Chondrocyte (in vitro differentiated cells): ENCODE measurements at places on chromosomes 6 and 20. TPM values are rescaled to one million over a fixed set of nuclear protein-coding genes. Genes with fewer than 3 reads are reported as not detected.
A peak's percentile ranks its signal among the peaks of the same experiment; 100 is the strongest.

The EPPIN gene
- total RNA-seq = not detected in 3 replicates

DNA sequence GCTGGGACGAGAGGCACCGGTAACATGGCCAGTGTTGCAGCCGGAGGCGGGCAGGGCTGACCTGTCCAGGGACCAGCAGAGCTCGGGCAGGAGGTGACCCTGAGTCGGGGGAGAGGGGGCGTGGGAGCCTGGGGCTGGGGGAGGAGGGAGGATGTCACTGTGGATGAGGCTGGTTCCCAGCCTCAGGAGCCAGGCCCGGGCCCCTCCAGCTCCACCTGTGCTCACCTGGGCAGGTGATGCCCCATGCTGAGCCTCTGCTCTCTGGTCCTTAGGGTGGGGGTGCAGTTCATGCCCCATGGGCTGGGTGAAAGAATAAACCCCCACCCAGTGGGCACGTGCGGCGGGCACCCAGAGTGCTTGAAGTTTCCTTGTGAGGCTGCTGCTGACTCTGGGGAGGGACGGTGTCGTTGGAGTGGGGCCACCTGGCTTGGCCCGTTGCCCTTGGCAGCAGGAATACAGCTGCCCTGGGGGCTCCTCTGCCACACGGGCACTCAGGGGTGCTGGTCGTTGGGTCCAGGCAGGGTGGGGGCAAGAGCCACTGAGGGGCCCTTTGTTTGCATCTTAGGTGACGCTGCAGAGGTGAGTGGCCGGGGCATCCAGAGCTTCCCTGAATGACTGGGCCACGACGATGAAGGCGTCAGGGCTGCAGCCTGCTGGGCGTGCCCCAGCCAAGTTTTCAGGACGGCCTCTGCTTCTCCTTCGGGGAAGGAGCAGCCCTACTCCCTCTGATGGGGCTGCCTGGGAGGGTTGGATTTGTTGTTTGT lies 24.7 kb upstream of the BHLHE23 start:
- H3K4me3 ChIP-seq = no peak overlapping the region
- H3K4me1 ChIP-seq = no peaks in the 10 kb centered on the region
- peaks cover 41% of the 10 kb centered on the region for H3K27me3 ChIP-seq
- no peaks in the 10 kb centered on the region for H3K36me3 ChIP-seq

DNA sequence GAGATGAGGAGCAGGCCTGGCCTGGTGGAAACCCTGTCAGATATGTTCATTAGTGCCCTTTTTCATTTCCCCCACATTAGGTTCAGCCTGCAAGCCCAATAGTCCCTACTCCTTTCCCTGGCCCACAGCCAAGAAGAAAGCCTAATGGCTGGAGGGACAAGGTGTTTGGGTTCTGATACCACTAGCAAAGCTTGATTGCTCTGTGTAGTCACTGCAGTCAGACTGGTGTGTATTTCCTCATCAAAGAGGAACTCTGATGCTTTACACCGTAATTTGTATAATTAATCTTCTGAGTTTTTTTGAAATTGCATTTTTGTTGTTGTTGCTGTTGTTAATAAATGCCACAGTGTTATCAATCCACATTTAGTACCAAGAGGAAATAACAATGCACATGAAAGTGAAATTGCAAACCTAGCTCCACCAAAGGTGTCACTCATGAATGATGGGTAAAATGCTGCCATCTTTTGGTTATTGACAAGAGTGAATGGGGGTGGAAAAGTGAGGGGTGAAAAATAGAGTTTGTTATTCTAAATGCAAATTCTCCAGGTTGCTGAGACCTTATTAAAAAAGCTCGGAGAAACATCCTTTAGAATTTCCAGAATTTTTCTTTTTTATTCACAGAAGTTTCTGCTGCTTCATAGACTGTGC lies 320.2 kb upstream of the POU3F2 start:
- no peaks in the 10 kb centered on the region for H3K36me3 ChIP-seq
- H3K27ac ChIP-seq = no peak overlapping the region
- H3K27me3 ChIP-seq = no peaks in the 10 kb centered on the region
- DNase-seq = no peak

GRCh38 chr6:119334535-119335264 lies 14.9 kb downstream of the MAN1A1 start:
- H3K27ac ChIP-seq = no peak overlapping the region
- H3K27me3 ChIP-seq = peaks cover 3% of the 10 kb centered on the region
- no peaks in the 10 kb centered on the region for H3K36me3 ChIP-seq
- peaks cover 4% of the 10 kb centered on the region for H3K4me1 ChIP-seq

The SLC35D3 gene
- not detected in 3 replicates for total RNA-seq

- no peak overlapping the region for H3K4me3 ChIP-seq
- no peaks in the 10 kb centered on the region for H3K27me3 ChIP-seq
- H3K4me1 ChIP-seq = peaks cover 11% of the 10 kb centered on the region
- no peak for DNase-seq
Observed at GRCh38 chr6:72959821-72960220, 265.5 kb downstream of the KHDC1L start.

GRCh38 chr6:83333500-83333899 lies 97.4 kb downstream of the ME1 start:
- no peak overlapping the region for H3K4me3 ChIP-seq
- peaks cover 23% of the 10 kb centered on the region for H3K4me1 ChIP-seq
- no peak for DNase-seq
- H3K27me3 ChIP-seq = no peaks in the 10 kb centered on the region
- peak overlapping the region; percentile 18 for H3K27ac ChIP-seq

DNA sequence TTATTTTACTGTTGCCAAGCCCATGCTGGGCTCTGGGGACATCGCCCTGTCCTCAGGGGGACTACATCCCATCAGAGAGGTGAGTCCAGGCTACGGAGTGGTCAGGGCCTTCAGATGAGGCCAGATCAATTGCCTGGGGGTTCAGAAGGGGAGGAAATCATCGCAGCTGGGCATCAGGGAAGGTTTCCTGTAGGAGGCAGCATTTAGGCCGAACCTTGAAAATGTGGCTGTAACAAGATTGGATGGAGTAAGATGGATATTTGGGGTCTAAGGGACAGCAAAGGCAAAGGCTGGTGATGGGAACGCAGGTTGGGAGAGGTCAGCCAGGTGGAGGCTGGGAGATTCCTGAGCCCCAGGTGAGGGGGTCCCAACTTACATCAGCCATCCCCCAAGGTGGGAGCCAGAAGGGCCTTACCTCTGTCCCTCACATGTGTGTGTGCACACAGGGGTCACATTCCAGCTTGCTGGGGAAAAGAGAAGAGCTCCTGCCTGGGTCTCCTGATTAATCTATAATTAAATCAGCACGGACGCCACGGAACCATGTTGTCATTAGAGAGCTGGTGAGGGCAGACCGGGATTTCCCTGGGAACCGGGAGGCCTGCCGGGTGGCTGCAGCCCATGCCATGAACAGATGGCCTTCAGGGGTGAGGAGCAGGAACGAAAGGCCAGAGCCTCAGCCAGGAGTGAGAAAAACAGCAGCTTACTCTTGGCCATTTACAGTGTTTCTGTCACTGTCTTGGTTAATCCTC lies 30.5 kb upstream of the DLGAP4 start:
- no peaks in the 10 kb centered on the region for H3K4me1 ChIP-seq
- no peak overlapping the region for H3K27ac ChIP-seq
- H3K4me3 ChIP-seq = no peak overlapping the region
- peaks cover 29% of the 10 kb centered on the region for H3K27me3 ChIP-seq

DNA sequence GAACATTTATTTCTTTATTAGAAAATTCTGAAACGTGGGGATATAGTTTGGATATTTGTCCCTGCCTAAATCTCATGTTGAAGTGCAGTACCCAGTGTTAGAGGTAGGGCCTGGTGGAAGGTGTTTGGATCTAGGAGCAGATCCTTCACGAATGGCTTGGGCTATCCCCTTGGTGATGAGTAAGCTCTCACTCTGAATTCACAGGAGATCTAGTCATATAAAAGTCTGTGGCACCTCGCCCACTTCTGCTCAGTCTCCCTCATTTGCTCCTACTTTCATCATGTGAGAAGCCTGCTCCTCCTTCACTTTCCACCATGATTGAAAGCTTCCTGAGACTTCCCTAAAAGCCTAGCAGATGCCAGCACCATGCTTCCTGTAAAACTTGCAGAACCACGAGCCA lies 96.8 kb upstream of the GJE1 start:
- no peaks in the 10 kb centered on the region for H3K36me3 ChIP-seq
- no peak for DNase-seq
- H3K27me3 ChIP-seq = no peaks in the 10 kb centered on the region
- no peak overlapping the region for H3K27ac ChIP-seq

The MOG gene
- 0.82 TPM in 1 of 3 replicates, not detected in the others for total RNA-seq

DNA sequence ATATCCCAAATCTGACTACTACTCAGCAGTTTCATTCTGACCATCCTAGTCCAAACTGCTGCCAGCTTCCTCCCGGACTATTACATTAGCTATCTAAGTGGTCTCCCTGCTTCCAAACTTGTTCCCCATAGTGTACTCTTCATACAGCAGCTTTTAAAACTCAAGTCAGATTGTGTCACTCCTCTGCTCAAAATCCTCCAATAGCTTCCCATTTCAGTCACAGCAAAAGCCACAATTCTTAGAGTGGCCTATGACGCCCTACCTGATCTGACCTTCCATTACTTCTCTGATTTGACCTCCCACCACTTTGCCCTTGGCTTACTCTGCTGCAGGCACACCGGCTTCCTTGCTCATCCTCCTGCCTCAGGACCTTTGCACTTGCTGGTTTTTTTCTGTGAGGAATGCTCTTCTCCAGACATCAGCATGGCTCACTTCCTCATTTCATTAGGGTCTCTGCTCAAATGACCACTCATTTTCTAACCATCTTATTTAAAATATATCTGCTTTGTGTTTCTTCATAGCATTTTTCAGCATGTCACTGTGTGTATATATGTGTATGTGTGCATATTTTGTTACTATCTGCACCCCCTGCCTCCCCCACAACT lies 111.1 kb upstream of the DTNBP1 start:
- H3K27me3 ChIP-seq = no peaks in the 10 kb centered on the region
- H3K27ac ChIP-seq = no peak overlapping the region
- DNase-seq = no peak
- H3K36me3 ChIP-seq = no peaks in the 10 kb centered on the region
- H3K4me1 ChIP-seq = peaks cover 22% of the 10 kb centered on the region

DNA sequence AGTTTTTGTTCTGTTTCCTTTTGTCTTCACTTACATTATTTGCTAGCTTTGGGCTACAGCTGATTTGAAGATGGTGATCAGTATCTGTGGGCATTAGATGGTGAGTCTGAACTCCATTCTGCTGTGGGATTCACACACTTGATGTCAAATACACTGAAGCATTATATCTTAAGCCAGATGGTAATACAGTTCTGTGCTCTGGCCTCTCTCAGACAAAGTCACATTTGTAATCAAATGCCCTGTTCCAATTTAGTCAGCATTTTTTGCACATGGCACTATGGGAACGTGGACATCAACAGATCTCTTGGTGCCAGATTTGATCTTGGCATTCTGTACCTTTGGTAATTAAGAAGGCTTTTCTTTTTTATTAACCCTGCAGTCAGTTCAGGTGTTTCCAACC lies 56.0 kb downstream of the SASH1 start:
- H3K4me3 ChIP-seq = no peak overlapping the region
- H3K4me1 ChIP-seq = peaks cover 28% of the 10 kb centered on the region
- peaks cover 10% of the 10 kb centered on the region for H3K36me3 ChIP-seq
- H3K27me3 ChIP-seq = no peaks in the 10 kb centered on the region

DNA sequence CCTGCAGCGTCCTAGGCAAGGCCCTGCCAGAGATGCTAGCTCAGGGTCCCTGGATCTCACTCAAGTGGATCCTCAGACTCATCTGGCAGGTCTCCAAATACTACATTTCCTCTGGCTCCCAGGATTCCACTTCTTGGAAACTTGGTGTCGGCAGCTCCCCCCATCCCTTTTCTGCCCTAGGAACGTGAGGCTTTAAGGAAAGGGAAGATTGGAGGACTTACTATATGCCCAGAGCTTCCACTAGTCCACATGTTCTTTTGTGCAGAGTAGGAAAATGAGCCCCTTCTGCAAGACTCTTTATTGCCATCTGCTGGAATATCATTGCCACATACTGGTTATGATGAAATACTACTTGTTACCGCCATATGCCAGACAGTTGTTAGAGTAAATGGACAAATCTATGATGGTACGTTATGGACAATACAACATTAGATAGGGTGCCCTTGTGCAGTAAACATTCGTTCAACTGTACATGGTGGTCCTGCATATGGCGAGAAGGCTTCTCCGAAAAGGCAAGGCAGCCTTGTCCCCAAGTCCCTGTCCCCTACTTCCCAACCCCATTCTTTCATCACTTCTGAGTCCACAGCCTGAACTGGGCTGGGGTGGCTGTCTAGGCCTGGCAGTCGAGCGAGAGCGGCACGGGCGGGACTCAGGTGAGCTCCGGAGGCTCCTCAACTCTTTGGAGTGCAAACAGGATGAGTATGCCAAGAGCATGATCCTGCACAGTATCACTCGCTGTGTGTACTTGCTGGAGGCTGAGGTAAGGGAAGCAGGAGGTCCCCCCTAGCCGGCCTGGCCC lies 780 bp downstream of the ARMC12 start:
- DNase-seq = no peak
- H3K27me3 ChIP-seq = no peaks in the 10 kb centered on the region
- peak overlapping the region; percentile 27 for H3K27ac ChIP-seq
- H3K4me1 ChIP-seq = peaks cover 35% of the 10 kb centered on the region

DNA sequence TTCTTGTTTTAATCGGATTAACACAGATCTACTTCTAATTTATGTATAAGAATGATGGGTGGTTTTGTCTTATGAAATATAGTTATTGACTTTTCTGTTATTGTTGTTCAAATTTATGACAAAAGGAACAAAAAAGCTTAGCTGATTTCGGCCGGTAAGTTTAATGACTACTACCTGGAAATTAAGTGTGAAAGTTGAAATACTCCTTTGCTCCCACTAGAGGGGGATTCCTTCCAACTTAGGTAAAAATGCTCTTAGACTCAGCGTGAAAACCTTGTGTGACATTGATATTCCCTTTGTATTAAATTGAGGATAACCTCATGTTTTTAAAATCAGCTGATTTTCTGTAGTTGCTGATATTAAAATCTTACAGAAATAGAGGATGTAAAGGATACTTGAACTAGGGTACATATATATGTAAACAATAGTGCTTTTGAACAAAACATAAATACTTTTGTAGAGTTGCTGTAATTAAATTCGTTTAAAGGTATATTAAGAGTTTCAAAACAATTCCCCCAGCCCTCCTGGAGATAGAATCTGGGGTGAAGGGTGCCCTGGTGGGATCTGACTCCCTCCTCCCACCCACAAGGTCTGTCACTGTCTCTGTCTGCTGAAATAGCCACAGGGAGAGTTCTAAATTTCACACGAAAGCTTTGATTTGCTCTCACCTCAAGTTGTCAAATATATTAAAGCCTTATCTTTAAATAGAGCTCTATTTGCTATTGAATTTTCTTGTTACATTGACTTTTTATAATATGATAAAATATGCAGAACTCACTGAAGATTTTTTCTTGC lies 257.5 kb downstream of the ARID1B start:
- no peaks in the 10 kb centered on the region for H3K36me3 ChIP-seq
- no peak overlapping the region for H3K4me3 ChIP-seq
- H3K27me3 ChIP-seq = no peaks in the 10 kb centered on the region
- peaks cover 15% of the 10 kb centered on the region for H3K4me1 ChIP-seq
- no peak for DNase-seq
- no peak overlapping the region for H3K27ac ChIP-seq

GRCh38 chr6:158431560-158431959 lies 119.3 kb downstream of the TULP4 start:
- peaks cover 2% of the 10 kb centered on the region for H3K4me1 ChIP-seq
- no peak overlapping the region for H3K27ac ChIP-seq
- DNase-seq = no peak
- no peaks in the 10 kb centered on the region for H3K27me3 ChIP-seq
- H3K4me3 ChIP-seq = no peak overlapping the region
- peaks cover 23% of the 10 kb centered on the region for H3K36me3 ChIP-seq

- H3K4me1 ChIP-seq = no peaks in the 10 kb centered on the region
- H3K36me3 ChIP-seq = no peaks in the 10 kb centered on the region
- H3K4me3 ChIP-seq = no peak overlapping the region
- H3K27ac ChIP-seq = no peak overlapping the region
Observed at GRCh38 chr6:164206807-164207423, 792.4 kb downstream of the QKI start.
